Colonic mucosa (tissue), 4 donors: ENCODE measurements at places on chromosomes 12 and 14. TPM values are rescaled to one million over a fixed set of nuclear protein-coding genes. Genes with fewer than 3 reads are reported as not detected.

The PYGL gene
- 33.0 TPM for total RNA-seq

GRCh38 chr14:79084861-79085260 lies 914.7 kb downstream of the NRXN3 start:
- no peaks in the 10 kb centered on the region for H3K27me3 ChIP-seq
- no peak for DNase-seq
- no peaks in the 10 kb centered on the region for H3K36me3 ChIP-seq

DNA sequence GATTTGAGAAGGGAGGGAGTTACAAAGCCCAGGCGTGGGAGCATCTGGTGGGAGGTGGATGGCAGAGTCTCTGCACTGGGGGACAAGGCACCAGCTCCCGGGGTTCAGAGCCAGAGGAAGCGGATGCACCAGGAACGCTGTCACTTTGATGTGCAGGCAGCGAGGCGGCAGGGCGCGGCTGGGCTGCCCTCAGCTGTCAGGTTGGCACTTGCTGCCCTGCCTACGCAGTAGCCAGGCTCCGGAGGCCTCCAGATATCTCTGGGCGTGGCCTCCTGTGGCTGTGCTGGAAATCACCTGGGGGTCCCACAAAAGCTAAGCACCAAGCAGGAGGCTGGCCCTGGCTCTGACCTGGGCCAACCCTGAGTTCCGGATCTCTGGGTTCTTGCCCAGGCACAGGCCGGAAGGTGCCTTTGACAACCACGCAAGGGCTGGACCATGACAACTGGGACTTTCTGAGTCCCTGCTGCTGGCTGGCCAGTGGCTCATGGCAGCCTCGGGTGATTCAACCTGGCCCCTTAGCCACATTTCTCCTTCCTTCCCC lies 62.1 kb upstream of the MAP1LC3B2 start:
- H3K36me3 ChIP-seq: no peaks in the 10 kb centered on the region
- no peaks in the 10 kb centered on the region for H3K27me3 ChIP-seq
- H3K4me1 ChIP-seq: no peaks in the 10 kb centered on the region
- peak; percentile 22 for DNase-seq
- H3K27ac ChIP-seq: no peak overlapping the region

- H3K27ac ChIP-seq: no peak overlapping the region
- no peaks in the 10 kb centered on the region for H3K27me3 ChIP-seq
- no peak for DNase-seq
- no peaks in the 10 kb centered on the region for H3K36me3 ChIP-seq
- H3K4me1 ChIP-seq: no peaks in the 10 kb centered on the region
- H3K4me3 ChIP-seq: no peak overlapping the region
These were observed 404.4 kb upstream of the PDE3A start for GRCh38 chr12:19963972-19964371.

DNA sequence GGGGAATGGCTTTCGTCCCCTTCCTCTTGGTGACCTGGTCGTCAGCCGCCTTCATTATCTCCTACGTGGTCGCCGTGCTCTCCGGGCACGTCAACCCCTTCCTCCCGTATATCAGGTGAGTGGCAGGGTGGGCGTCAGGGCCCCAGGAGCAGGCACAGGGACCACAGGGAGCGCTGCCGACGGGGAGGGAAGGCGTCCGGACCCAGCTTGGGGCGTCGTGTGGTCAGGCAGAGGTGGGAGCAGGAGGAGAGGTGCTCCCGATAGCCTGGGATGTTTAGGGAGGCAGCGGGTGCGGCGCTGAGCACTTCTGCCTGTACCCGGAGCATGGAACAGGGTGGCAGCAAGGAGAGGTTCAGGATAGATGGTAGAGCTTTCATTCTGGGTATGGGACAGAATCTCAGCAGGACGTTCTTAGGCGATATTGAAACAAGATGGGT lies 444 bp downstream of the DRAM1 start:
- no peaks in the 10 kb centered on the region for H3K27me3 ChIP-seq
- H3K4me3 ChIP-seq: peak overlapping the region; percentile 64
- DNase-seq: peak; percentile 36
- peak overlapping the region; percentile 81 for H3K27ac ChIP-seq
- no peaks in the 10 kb centered on the region for H3K36me3 ChIP-seq
- no peaks in the 10 kb centered on the region for H3K4me1 ChIP-seq

The SLC7A8 gene
- 23.8 TPM for total RNA-seq

The PRKAG1 gene
- 54.8 TPM for total RNA-seq

GRCh38 chr14:92988786-92989755 lies 66.1 kb downstream of the CHGA start:
- no peak for DNase-seq
- H3K27ac ChIP-seq: no peak overlapping the region
- no peak overlapping the region for H3K4me3 ChIP-seq

The LBHD2 gene
- not detected for total RNA-seq

DNA sequence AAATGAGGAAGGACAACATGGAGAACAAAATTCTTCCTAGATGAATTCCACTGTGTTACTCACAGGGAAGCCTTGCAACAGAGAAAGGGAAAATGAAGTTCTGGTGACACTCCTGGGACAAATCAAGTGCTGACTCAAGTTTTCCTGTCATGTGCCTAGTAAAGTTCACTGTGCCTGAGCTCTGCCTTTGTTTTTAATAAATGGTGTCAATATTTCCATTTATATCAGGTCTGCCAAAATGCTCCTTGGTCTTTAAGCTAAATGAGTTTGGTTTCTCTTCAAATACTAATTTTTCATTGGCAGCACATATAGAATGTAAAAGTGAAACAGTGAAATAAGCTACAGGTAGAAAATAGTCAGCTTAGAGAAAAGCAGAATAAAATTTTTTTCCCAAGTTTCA lies 33.0 kb downstream of the HIGD1C start:
- no peaks in the 10 kb centered on the region for H3K27me3 ChIP-seq
- peak; percentile 27 for DNase-seq
- H3K36me3 ChIP-seq: no peaks in the 10 kb centered on the region

DNA sequence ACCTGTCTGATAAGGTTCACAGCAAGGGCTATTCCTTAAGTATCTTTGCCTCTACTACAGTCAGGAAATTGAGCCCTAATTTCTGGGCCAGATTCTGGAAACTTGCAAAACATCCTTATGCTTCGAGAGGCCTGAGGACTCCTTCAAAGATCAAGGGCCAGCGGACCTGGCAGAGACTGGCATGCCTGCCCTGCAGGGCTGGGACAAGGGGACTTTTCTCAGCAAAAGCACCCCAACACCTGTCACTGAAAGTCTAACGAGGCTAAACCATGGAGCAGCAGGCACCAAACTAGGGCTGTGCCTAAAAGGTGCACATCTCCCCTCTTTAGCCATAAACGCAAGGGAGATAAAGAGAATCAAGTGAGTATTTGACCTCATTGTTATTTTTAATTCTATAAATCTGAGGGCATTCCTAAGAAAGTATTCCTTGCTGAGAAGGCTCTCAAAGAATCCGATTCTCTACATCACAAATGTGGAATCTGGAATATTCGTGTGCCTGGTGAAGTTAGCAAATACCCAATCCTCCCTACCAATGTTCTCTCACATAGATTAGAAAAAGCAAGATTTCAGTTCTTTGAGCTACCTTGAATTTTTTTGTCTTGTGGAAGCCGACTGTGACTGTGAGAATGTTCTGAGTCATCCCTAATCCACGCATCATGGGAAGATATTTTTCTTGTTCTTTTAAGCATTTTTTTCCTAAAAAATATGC lies 328.2 kb upstream of the NOVA1 start:
- no peak overlapping the region for H3K4me3 ChIP-seq
- no peaks in the 10 kb centered on the region for H3K36me3 ChIP-seq
- H3K27ac ChIP-seq: no peak overlapping the region
- no peaks in the 10 kb centered on the region for H3K27me3 ChIP-seq
- DNase-seq: no peak

DNA sequence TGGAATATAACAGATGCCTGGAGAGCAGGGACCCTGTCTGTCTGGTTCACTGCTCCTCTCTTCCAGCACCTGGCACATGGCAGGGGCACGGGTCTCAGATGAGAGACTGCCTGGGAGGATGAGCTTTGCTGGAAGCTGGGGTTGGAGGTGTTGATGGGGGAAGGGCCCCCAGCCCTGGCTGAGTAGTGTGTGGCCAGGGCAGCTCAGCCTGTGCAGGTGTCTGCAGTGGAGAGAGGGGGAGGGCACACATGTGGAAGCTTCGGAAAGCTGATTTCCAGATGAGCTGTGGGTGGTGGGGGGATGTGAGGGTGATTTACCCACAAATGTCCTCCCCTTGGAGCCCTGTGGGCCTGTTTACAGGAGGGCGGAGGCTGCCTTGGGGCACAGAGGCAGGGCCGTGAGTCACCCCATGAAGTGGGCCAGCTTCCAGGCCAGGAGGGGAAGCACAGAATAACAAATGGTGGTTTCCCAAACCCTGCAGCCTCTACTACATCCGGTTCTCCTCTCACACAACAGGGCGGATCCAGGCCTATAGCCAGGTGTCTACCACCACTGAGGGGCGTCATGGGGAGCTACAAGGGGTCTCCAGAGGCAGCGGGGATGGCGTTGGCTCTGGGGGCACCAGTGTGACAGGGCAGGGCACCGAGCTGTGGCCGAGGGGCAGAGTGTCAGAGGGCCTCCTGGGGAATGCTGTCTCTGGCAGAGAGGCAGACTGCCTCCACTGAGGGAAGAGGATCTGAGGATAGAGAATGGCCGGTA lies 11.0 kb downstream of the KRT7 start:
- H3K36me3 ChIP-seq: no peaks in the 10 kb centered on the region
- H3K4me3 ChIP-seq: no peak overlapping the region
- no peaks in the 10 kb centered on the region for H3K27me3 ChIP-seq
- peaks cover 14% of the 10 kb centered on the region for H3K4me1 ChIP-seq
- peak overlapping the region; percentile 47 for H3K27ac ChIP-seq

- H3K36me3 ChIP-seq: no peaks in the 10 kb centered on the region
- no peak overlapping the region for H3K27ac ChIP-seq
- H3K4me3 ChIP-seq: peak overlapping the region; percentile 30
- peak; percentile 88 for DNase-seq
These were observed 7.3 kb downstream of the STAC3 start for GRCh38 chr12:57243521-57244311.

The AMDHD1 gene
- total RNA-seq: not detected

The SMIM41 gene
- 0.30 TPM for total RNA-seq

DNA sequence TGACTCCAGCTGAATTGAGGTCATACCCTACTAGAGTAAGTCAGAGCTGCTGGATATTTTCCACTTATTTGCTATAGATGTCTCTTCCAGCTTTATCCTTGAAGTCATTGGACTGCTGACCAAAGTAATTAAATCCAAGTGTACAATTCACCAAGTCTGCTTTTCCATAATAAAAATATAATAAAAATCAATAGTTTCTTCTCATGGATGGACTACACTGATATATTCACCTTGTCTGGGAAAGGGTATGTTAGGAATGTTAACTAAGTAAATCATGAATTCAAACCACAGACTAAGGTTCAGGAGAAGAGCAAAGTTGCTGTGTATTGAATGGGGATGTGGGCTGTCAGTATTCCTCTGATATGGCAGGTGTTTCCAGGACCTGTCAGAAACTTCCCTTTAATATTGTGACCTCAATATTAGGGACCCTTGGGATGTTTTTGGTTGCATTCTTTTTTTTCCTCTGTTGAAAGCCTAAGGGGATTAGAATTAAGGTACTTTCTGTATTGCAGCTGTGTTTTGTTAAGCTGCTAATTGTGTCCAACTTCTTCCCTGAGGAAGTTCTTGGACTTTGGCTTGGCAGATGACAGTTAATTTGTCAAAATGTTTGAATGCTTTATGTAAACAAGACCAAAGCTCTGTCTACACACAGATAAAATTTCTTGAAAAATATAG lies 284.0 kb downstream of the ATP23 start:
- no peak overlapping the region for H3K27ac ChIP-seq
- no peak for DNase-seq
- H3K27me3 ChIP-seq: no peaks in the 10 kb centered on the region
- no peaks in the 10 kb centered on the region for H3K4me1 ChIP-seq
- no peak overlapping the region for H3K4me3 ChIP-seq
- no peaks in the 10 kb centered on the region for H3K36me3 ChIP-seq

DNA sequence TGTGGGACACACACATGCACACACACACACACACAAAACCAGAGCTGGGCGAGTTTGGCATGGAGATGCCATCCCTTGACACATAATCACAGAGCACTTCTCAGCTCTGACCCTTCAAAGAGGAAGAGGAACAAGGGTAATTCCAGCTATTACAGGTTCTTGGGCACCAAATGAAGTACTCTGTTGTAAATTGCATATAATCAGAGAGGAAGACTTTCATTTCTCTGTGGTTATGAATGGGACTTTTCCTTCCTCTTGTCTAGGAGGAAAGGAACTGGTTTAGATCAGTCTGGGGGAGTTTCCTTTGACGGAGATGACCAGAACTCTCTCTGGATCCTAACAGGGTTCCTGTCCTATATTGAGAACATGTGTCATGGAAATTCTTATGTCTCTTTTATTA lies 26.4 kb upstream of the FGF6 start:
- H3K4me1 ChIP-seq: no peaks in the 10 kb centered on the region
- DNase-seq: no peak
- H3K27me3 ChIP-seq: no peaks in the 10 kb centered on the region
- no peaks in the 10 kb centered on the region for H3K36me3 ChIP-seq
- no peak overlapping the region for H3K27ac ChIP-seq
- H3K4me3 ChIP-seq: no peak overlapping the region

DNA sequence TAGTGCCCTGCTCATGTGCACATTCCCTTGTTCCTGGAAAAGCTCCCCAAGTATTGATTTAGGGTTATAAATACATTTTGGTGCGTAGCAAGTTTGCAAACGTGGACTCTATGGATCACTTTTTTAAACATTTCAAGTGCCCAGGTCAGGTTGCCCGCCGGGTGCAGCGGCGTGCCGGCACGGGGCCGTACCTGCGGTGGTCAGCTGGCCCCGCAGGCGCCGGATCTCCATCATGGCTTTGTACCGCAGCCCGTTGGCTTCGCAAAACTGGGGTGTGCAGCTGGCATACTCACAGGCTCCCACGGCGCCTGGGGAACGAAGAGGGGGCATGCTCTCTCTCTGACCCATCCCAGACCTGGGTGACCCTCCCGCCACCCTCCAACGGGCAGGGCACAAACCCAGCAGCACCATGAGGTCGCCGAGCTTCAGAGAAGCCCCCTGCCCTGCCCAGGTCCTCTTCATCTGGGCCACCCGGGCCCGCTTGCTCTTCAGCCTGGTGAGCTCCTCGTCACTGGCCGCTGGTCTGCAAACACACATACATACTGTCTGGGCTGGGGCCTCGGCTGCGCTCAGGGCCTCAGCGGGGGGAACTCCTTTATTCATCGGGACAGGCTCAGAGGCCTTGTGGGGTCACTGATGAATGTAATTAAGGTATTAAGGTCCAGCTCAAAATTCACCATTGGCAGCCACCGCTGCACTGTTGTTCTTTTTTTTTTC lies 35.1 kb downstream of the DHX37 start:
- no peaks in the 10 kb centered on the region for H3K27me3 ChIP-seq
- DNase-seq: no peak
- H3K36me3 ChIP-seq: peaks cover 5% of the 10 kb centered on the region
- H3K4me1 ChIP-seq: no peaks in the 10 kb centered on the region

The ACSM4 gene
- total RNA-seq: not detected

The AKAP3 gene
- 2.0 TPM for total RNA-seq

DNA sequence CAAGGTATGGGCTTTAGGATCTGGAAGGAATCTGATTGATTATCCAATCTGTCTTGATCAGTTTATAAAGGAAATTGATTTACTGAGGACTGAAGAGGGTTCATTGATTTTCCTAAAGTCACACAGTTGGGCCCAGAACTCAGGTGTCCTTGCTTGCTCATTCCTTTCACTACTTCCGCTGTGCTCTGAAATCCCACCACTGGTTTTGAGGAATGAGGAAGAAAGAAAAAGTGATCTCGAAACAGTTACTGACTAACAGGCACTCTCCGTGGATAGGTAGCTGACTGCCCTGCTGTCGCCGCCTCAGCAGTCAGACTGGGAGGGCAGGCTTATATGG lies at the start of gene FITM1:
Gene FITM1 (plus strand): TSS at position 280 of the 337 bp plus-strand sequence. CDS start 905 bp downstream, outside the sequence.
- no peaks in the 10 kb centered on the region for H3K36me3 ChIP-seq
- no peak within 1 kb of the TSS for H3K4me3 ChIP-seq
- H3K4me1 ChIP-seq: no peaks in the 10 kb centered on the region
- no peaks in the 10 kb centered on the region for H3K27me3 ChIP-seq
- DNase-seq: no peak

The P2RX2 gene
- not detected for total RNA-seq
